ENCODE measurements at places on chromosomes 7 and 10. TPM values are rescaled to one million over a fixed set of nuclear protein-coding genes. Genes with fewer than 3 reads are reported as not detected.

Gene LBX1
- under 0.01 TPM for total RNA-seq

Gene PRR15
- 0.16 TPM for total RNA-seq

Gene TRIM50
- not detected for total RNA-seq

Gene HMX3
- total RNA-seq: 0.16 TPM

Gene CHN2
- total RNA-seq: 0.09 TPM

Gene OPN4
- not detected for total RNA-seq

Gene ADAP1
- 0.79 TPM for total RNA-seq

Gene GNAT3
- not detected for total RNA-seq

Gene TAS2R16
- not detected for total RNA-seq

Gene LIPN
- total RNA-seq: not detected

Gene AZGP1
- not detected for total RNA-seq

Gene HTR5A
- total RNA-seq: not detected

Gene ASAH2B
- 0.94 TPM for total RNA-seq

Gene ADRB1
- total RNA-seq: not detected

Gene HOXA9
- not detected for total RNA-seq

Gene CHST15
- 0.63 TPM for total RNA-seq

Gene CYP26C1
- under 0.01 TPM for total RNA-seq

Gene NUTM2D
- 1.6 TPM for total RNA-seq

Gene MCU
- 41.0 TPM for total RNA-seq

Gene AMPH
- 3.0 TPM for total RNA-seq

Gene GFRA1
- total RNA-seq: under 0.01 TPM

Gene LRRN3
- 1.4 TPM for total RNA-seq

Gene TEX47
- not detected for total RNA-seq

Gene VAX1
- total RNA-seq: not detected

Gene AKR1C4
- total RNA-seq: not detected

Gene FKBP6
- total RNA-seq: not detected

Gene LAMB4
- total RNA-seq: under 0.01 TPM

Gene ACTR3C
- total RNA-seq: 2.0 TPM

Gene SPDYE2B
- total RNA-seq: not detected

Gene UPK3BL2
- 2.5 TPM for total RNA-seq

Gene SCD
- total RNA-seq: 329 TPM

Gene PAPOLB
- under 0.01 TPM for total RNA-seq

Gene MET
- total RNA-seq: 20.2 TPM

Gene EEPD1
- 13.0 TPM for total RNA-seq

Gene SEM1
- 202 TPM for total RNA-seq

Data from bronchial smooth muscle cell (primary cell).